ENCODE measurements at places on chromosomes 11 and 22. TPM values are rescaled to one million over a fixed set of nuclear protein-coding genes. Genes with fewer than 3 reads are reported as not detected.

DNA sequence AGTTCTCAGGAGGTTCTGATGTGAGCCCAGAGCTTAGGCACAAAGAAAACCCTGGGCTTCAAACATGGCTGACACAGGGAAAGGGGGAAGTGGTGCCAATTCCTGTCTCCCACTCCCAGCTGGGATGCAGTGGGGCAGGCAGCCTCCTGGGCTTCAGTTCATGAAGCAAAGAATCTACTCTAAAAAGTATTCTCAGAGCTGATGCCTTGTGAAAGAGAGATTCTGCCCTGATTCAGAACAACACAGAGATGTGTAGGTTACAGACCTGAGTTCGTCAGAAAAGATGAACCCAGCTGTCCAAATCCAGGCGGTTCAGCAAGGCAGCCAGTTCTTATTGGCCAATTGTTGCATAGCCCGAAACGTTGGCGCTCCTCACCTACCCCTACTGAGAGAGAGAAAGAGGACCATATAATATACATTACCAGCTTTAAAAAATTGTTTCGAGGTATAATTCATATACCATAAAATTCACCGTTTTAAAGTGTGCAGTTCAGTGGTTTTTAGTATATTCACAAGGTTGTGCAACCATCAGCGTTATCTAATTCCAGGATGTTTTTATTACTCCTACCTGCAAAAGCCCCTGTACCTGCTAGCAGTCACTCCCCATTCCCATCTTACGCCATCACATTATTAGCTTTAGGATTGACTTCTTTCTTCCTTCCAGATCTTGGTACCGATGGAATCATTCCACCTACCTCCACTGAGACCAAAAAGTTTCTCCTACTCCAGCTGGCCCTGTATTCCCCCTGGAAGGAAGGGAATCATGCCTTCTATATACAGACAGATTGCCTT is 7.2 kb upstream of the TLCD5 start:
- DNase-seq, result no peak
- H3K4me1 ChIP-seq, result peaks cover 41% of the 10 kb centered on the region
- peak overlapping the region; percentile 72 for H3K27ac ChIP-seq
- H3K4me3 ChIP-seq, result no peak overlapping the region
- H3K36me3 ChIP-seq, result no peaks in the 10 kb centered on the region
- no peaks in the 10 kb centered on the region for H3K27me3 ChIP-seq

Gene KCNJ1
- not detected for total RNA-seq

DNA sequence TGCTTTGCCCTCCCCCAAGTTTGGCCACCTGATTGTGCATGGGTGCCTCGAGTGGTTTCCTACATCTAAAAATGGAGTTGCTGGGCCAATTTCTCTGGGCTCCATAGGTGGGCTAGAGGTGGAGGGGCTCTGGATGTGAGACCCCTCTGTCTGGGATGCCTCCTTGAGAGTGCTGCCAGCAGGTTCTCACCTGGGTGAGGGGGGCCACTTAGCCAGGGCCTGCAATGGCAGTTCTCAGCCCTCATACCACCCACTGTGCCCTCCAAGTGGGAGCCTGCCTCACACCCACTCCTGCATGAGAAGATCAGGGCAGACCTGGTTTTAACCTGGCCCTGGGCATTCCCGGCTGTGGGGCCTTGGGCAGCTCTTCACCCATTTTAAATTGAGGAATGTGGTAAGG is 83.9 kb downstream of the CABIN1 start:
- no peak overlapping the region for H3K4me3 ChIP-seq
- H3K36me3 ChIP-seq, result peaks cover 67% of the 10 kb centered on the region
- DNase-seq, result no peak
- peaks cover 35% of the 10 kb centered on the region for H3K4me1 ChIP-seq
- H3K27ac ChIP-seq, result no peak overlapping the region
- H3K27me3 ChIP-seq, result no peaks in the 10 kb centered on the region

Gene EMID1
- total RNA-seq, result 0.74 TPM

DNA sequence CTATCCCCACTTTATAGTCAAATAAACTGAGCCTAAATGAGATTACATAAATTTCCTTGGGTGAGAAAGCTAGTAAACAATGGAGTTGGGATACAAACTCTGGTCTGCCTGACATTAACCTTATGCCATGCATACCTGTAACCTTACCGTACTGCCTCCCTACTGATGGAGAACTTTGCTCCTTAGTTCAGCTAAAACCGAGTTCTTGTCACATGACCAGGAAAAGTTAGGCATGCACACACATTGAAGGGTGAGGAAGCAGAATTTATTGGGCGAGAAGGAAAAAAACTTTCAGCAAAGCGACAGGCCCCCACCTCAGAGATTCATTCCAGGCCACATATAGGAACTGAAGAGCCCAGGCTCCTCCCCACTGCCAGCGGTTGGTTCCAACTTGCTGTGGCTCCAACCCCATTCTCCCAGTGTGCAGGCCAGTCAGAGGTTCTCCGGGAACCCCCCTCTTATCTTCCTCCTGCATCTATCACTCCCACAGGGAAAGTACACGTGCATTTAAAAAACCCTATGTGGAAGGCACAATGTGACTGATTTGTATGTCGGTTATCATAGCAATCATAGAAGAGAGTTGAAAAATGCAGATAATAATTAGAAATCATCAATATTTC is 3.2 kb upstream of the PIWIL4 start:
- DNase-seq, result no peak
- no peaks in the 10 kb centered on the region for H3K27me3 ChIP-seq
- peaks cover 10% of the 10 kb centered on the region for H3K4me1 ChIP-seq
- no peak overlapping the region for H3K27ac ChIP-seq
- no peaks in the 10 kb centered on the region for H3K36me3 ChIP-seq
- H3K4me3 ChIP-seq, result no peak overlapping the region

Measured in left ventricle myocardium inferior (tissue), 1 donor.